ENCODE measurements at places on chromosomes 6 and 20.

DNA sequence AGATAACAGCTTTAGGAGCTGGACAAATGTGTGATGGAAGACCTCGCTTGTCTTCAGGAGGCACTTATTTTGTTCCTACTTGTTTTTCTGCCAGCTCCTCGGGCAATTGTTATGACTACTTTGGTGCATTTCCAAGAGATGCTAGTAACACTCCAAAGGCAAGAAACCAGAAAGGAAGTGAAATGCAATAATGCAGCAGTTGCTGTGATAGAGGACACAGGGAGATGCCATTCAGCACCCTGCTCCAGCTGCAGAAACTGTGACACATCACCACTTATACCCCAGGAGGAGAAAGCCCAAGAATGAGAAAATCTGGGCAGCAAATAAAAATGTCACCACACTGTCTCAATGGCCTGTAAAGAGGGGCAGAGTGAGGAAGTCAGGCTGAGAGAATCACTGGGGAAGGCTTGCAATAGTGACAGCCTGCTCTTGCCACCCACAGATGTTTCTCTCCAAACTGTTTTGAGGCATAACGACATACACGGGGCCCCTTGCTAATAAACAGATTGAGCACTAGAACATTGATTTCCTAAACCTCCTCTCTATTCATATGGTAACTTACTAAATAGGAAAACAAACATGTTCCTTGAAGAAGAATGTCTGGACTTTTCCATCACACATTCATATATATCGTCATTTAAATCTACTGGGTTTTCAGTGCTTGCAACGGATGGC lies 231.0 kb upstream of the PRND start:
- DNase-seq = no peak

- no peak for DNase-seq
Observed at GRCh38 chr20:22465622-22466446, 118.5 kb downstream of the FOXA2 start.

GRCh38 chr6:96645106-96645505 lies 82.2 kb downstream of the FHL5 start:
- no peak for DNase-seq

GRCh38 chr6:84651583-84651982 lies 112.8 kb downstream of the TBX18 start:
- DNase-seq = no peak

DNA sequence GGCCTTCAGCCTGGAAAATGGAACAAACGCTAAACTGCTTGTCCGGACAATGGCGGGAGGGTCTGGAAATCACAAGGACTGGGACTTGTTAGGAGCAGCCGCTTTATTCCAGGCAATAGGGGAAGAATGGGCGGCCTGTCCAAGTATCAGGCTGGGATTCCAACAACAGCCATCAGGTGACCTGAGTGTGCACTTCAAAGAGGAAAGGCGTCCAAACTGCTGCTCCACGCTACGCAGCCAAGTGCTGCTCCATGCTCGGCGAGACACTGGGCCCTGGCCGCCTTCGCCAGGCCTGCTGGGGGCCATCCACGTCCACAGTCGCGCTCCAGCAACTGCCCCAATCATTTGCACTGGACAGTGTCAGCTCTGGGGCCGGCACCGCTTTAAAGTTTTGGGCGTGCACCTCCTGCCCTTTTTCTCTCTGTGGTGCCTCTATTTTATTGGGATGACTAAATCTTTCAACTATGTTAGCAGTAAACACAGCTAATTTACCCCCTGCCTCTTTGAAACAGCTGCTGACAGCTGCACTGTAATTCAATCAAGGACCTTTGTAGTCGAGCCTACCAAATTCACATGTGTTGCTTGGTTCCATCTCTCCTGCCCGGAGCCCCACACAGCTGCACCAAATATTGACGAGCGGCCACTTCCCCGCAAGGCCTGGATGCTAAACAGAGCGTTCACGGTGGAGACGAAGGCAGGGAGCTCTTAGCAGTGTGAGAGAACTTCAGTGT lies 98.3 kb downstream of the BMP7 start:
- no peak for DNase-seq

GRCh38 chr6:32639440-32640394 lies 2.5 kb downstream of the HLA-DQA1 start:
- no peak for DNase-seq

DNA sequence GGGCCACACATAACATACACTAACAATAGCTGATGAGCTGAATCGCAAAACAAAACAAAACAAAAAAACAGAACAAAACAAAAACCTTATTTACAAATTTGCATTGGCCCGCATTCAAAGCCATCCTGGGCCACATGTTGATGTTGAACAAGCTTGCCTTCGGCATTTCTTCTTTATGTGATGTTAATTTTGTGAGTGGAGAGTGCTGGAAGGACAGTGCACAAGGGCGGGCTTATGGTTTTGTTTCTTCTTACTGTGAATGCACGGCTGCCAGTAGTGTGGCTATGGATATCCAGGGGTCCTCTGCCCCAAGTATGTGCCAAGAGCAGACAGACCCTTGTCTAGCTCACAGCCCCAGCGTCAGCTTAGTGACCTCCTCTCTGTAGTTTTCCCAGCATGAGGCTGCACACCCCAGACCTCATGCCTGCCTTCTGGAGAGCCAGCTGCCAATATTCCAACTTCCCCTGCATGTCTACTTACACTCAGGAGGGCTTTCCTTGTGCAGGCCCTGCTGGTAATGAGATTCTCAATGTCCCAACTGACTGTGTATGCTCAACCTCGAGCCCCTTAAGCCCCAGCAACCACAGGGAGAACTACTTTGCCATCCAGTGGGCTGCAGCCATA lies 24.9 kb downstream of the ZNF292 start:
- no peak for DNase-seq

DNA sequence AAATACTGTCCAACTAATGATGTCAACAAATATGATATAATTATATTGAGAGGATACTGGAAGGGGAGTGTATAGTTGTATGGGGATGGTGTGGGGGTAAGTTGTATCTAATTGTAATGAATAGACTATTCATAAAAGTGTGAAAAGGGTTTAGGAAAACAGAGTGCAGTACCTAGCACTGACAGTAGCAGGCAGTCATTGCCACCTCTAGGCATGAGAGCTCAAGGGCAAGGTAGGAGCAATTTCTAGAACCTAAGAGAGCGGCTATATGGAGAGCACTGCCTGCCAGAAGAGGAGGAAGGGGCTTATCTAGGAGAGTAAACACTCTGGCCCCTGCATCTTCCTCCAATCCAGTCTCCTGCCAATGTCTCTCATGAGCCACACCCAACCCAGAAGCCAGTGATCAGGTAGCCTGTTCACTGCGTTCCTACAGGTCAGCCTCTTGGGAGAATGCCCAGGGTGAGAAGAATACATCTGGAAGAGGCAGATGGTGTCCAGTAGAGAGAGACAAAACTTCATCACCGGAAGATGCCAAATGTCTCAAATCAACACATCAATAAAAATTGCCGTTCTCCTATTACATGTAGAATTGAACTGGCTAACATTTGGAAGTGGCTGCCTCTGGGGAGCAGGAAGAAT lies 200.0 kb downstream of the LY86 start:
- DNase-seq = no peak

DNA sequence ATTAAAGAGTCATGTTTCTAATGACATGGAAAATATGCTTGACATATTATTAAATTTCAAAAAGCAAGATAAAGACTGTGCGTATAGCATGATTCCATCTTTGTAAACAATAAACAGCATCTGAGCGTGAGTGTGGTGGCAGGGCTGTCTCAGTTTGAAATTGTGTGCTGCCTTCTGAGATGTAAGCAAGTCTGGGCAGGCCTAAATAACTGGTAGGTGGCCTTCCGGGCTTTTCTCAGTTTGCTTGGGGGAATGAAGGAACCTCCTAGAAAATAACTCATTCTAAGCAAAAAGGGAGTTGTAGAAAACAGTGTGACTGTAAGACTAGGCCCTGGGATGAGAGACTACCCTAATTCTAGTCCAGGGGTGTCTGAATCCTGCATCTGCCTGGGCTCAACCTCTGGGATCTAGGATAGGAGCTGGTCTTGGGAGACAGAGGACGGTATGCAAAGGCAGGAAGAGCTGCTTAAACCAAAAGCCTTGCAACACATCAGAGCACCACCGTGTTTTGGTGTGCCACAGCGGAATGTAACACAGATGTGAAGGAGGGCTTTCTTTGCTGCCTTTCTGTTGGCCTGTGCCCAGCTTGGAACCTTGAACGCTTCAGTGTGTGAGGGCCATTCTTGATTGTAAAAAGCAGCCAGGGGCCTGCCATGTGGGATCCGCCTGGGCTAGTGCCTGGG lies 63.5 kb upstream of the L3MBTL3 start:
- no peak for DNase-seq

DNA sequence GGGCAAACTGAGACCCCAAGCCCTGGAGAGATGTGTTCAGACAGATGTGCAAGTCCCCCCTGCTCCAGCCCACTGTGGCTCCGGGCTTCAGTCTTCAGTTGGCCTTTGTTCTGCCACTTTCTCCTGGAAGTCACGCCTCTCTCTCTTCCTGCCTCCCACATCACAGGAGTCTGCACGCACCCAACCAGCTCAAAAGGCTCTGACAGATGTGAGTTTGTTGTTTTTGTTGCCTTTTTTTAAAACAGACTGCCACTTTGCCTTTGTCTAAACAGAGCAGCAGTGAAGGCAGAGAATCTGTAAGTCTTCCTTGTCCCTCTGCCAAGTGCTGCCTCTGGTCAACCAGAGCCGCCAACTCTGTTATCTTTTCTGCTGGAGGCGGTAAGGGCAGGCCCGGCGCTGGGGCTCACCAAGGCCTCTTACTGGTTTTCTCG lies 149.7 kb downstream of the TFAP2C start:
- DNase-seq = no peak

DNA sequence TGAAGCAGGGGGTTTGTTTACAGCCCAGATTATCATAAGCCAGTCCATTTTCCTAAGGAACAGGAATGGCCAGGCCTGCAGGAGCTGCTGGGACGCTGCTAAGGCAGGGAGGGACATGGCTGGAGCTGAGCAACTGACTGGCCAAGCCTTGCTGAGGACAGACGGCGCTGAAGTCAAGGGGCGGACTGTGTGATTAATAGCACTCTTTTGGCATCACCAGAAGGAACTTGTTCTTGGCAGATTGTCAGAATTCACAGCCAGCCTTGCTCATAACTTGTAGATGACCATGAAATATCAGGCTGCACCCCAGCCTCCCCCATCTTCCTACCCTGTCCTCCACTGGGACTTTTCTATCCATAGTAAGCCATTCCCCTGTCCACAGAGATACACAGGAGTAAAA lies 218.8 kb upstream of the RNF24 start:
- DNase-seq = no peak

- peak; percentile 71 for DNase-seq
Observed at GRCh38 chr20:33554914-33555420, 65.1 kb downstream of the CBFA2T2 start.

DNA sequence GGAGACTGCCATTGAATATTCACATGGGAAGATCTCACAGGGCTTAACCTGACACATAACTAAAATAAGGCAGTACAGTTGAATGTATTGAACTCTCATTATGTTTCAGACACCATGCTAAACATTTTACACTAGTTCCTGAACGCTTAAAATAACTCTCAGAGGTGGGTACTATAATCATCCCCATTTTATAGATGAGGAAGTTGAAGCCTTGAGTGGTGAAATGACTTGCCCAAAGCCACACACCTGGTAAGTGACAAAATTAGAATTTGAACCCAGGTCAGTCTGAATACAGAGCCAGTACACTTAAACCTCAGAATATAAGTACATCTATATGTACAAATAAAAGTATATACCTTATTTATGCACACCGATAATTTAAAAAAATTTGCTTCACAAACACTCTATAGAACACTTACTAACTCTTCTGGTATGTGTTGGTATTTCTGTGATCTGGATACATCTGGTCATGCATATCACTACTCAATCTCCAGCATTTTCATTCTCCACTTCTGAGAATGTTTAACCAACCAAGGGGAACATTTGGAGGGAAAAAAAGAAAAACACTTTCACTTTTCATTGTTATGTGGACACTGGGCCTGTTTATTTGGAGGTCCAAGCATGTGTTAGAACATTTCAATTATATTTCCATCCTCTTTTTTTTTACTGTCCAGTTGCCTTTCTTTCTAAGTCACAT lies 4.6 kb upstream of the BICRAL start:
- DNase-seq = no peak

DNA sequence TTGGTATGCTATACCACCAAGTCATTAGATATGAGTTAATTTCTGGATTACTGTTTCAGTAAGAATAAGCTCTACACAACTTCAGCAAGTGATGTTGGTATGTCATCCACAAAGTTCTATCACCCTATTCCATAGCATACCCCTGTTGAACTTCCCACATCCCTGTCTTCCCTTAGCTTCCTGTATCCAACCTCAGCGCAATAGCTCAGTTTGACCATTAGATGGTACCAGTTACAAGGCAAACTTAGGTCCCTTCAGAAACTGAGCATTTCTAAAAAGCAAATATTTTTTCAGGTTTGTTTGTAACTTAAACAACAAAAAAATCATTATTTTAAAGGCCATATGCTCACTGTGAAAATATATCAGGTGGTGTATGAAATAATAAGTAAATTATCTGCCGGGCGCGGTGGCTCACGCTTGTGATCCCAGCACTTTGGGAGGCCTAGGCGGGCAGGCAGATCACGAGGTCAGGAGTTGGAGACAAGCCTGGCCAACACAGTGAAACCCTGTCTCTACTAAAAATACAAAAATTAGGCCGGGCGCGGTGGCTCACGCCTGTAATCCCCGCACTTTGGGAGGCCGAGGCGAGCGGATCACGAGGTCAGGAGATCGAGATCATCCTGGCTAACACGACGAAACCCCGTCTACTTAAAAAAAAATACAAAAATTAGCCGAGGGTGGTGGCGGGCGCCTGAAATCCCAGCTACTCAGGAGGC lies 8.8 kb upstream of the MOG start:
- no peak for DNase-seq

GRCh38 chr6:142152746-142153145 lies 5.7 kb downstream of the VTA1 start:
- no peak for DNase-seq

DNA sequence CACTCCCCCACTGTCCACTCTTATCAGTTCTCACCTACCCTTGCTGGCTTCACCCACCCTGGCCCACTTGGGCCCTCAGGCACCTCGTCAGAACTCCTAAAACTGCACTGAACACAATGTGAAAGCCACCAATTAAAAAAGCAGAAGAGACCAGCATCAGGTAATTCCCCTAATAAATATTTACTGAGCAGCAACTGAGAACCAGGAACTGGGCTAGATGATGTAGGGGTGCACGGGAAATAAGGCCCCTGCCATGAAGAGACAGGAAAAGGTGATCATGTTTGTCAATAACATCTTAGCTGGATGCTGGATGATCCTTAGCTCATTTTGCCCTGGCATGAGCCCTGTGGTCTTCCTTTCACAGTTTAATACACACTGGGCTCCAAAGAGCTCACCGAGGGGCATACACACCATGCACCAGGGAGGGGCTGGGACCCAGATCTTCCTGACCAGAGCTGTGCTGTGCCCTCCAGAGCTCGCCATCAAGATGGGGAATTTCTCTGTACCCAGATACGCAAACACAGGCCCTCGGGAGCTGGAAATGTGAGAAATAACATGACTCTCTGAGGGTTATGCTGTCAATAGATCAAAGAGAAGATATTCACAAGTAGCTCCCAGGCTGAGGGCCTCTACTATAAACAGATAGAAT lies 113.6 kb upstream of the SLC22A16 start:
- peak; percentile 29 for DNase-seq

- no peak for DNase-seq
Observed at GRCh38 chr6:69019832-69020231, 384.8 kb downstream of the ADGRB3 start.

Data from CD4-positive, alpha-beta T cell treated with Interferon alpha-2 for 1 hour (primary cell).